ENCODE measurements at places on chromosomes 1 and 21.

- no peak for DNase-seq
These were observed 63.7 kb upstream of the ANGPTL1 start for GRCh38 chr1:178934546-178934945.

DNA sequence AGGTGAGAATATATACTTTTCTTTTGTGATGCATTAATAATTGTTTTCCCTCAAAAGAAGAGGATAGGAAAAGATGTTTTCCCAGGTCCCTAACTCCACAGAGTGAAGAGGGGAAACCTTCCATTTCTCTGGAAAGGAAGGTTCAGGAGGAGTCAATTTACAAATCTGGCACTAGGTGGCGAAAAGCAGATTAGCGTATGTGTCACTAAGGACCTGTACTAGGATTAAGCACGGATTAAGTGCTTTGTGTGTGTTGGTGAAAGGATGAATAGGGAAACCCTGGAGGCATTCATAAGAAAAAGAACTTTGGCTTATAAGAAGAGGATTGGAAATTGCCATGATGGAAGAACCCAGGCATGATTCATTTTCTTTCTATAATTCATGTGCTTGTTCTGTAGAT is 410.1 kb upstream of the PLXNA2 start:
- DNase-seq, result no peak

DNA sequence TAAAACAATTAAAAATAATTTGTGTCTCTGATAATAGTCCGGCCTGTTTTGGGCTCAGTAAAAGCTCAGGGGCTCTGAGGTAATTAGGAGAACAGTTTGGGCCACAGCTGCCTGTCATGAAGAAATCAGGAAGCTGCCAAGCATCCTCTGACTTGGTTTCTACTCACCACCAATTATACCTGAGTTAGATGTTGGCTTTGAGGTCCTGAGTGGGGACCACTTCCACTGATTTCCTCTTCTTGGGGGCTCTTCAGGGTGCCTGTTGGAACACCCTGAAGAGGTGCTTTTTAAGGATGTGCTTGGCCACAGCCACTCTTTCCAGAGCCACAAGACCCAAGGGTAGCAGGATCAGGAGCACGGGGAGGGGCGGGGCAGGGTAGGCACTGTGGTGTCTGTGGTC is 10.9 kb downstream of the SLC6A17 start:
- no peak for DNase-seq

- peak; percentile 16 for DNase-seq
These were observed 139.8 kb downstream of the NCAM2 start for GRCh38 chr21:21137986-21138385.

Data from skeletal muscle cell (primary cell).